ENCODE measurements at places on chromosomes 2 and 18. TPM values are rescaled to one million over a fixed set of nuclear protein-coding genes. Genes with fewer than 3 reads are reported as not detected.

Gene PRKAG3
- total RNA-seq: not detected

Gene METTL21A
- total RNA-seq: 11.6 TPM

Gene TMEM163
- 0.72 TPM for total RNA-seq

Gene COLEC11
- not detected for total RNA-seq

Gene INHBB
- total RNA-seq: 0.21 TPM
